ENCODE measurements at places on chromosomes 13 and 19.

DNA sequence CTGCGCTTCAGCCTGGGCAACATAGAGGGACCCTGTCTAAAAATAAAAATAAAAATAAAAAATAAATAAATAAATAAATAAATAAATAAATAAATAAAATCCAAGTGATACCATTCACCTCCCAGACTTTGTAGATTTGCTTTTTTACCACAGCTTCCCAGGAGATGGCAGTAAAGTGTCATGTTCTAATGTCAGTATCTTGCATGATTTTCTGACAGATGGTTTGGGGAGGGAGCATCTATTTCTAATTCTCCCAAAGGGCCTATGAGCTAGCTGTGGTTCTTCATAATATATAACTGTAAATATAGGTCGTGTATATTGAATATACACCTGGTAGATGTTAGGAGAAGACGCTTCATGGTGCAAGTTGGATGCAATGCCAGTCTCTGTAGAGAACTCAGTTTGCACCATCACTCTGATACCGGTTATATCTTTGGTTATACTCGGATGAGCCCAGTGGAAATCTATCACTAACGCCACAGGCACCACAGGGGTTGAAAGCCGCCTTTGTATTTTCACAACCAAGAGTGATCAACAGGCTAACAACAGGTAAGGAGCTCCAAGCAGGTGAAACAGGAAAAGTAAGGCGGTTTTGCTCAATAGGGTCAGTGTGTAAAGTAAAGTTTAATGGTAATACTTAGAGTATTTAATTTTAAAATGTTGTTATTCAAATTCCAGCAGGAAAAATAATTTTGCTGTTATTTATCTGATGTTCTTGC is 13.9 kb downstream of the APLP1 start:
- DNase-seq: peak; percentile 32

DNA sequence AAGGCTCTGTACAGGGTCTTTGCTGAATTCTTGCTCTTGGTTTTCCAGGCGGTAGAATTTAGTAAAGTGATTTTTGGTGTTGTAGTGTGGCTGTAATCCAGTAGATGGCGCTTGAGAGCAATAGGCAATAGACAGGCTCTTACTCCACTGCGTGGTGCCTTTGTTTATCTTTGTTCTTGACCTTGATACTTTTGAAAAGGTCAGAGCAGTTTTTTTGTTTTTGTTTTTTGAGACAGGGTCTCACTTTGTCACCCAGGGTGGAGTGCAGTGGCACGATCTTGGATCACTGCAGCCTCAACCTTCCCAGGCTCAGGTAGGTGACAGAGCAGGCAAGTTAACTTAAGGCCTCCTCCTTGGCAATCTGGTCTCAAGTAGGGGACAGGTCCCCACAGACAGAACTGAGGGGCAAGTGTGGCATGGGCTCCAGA is 12.2 kb upstream of the LILRA5 start:
- peak; percentile 43 for DNase-seq

GRCh38 chr13:91904597-91904996 is 506.2 kb downstream of the GPC5 start:
- no peak for DNase-seq

GRCh38 chr13:99871249-99871898 is 100.2 kb downstream of the ZIC5 start:
- no peak for DNase-seq

GRCh38 chr13:42223681-42224080 is 48.3 kb upstream of the AKAP11 start:
- no peak for DNase-seq

GRCh38 chr13:49683489-49683888 is 7.8 kb downstream of the EBPL start:
- DNase-seq: no peak

All from effector CD4-positive, alpha-beta T cell (primary cell).